A549 treated with dexamethasone at 1 μM for 4 hours (cell line): ENCODE measurements at places on chromosomes 7 and 10. TPM values are rescaled to one million over a fixed set of nuclear protein-coding genes. Genes with fewer than 3 reads are reported as not detected.

PILRA gene
- 3.0 to 5.8 TPM (median 5.0 TPM) in 5 replicates for total RNA-seq

ABCC2 gene
- total RNA-seq: 85.6 to 114 TPM (median 103 TPM) in 5 replicates

PTER gene
- total RNA-seq: 12.3 to 19.7 TPM (median 16.9 TPM) in 5 replicates

PDGFA gene
- total RNA-seq: 30.3 to 38.1 TPM (median 34.4 TPM) in 5 replicates

GHRHR gene
- total RNA-seq: 0.06 TPM in 1 of 5 replicates, not detected in the others

COL17A1 gene
- 1.6 to 2.2 TPM (median 1.7 TPM) in 5 replicates for total RNA-seq

FKBP6 gene
- not detected in 5 replicates for total RNA-seq

FAM53B gene
- total RNA-seq: 9.6 to 15.8 TPM (median 14.1 TPM) in 5 replicates

CNTNAP2 gene
- 0.02 to 0.07 TPM (median 0.02 TPM) in 4 of 5 replicates, not detected in the other for total RNA-seq

AUTS2 gene
- 3.0 to 5.3 TPM (median 4.8 TPM) in 5 replicates for total RNA-seq

CFAP46 gene
- 1.0 to 1.8 TPM (median 1.5 TPM) in 5 replicates for total RNA-seq

EN2 gene
- total RNA-seq: 0.61 to 1.1 TPM (median 0.90 TPM) in 5 replicates

NRG3 gene
- total RNA-seq: not detected in 5 replicates

ANKRD26 gene
- 2.1 to 3.2 TPM (median 2.9 TPM) in 5 replicates for total RNA-seq
